ENCODE measurements at places on chromosomes 16 and 17.

- DNase-seq, result no peak
Measured at GRCh38 chr17:64126918-64127317, 3.0 kb downstream of the ERN1 start.

DNA sequence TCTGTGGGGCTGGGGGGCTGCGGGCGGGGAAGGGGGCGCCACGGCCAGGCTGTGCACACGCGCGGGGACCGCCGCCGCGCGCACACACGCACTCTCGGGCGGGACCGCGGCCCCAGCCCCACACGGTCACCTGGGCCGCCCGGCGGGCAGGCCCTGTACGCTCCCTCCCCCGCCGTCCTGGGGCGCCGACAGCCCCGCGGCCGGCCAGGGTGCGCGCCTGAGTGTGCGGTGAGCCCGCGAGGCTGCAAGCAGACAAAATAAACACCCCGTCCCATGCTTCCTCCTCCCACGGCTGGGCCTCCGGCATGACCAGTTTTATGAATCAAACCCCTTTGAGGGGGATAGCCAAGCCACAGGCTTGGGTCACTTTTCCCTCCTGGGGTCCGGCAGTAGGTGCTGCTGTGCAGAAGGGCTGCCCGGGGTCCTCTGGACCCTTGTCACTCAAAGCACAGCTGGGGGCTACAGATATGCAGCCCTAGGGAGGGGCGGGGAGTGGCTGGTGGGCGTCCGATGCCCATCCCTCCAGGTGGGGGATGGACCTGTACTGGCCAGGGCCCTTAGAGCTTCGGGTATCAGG is 441 bp downstream of the VASN start:
- DNase-seq, result peak; percentile 58

DNA sequence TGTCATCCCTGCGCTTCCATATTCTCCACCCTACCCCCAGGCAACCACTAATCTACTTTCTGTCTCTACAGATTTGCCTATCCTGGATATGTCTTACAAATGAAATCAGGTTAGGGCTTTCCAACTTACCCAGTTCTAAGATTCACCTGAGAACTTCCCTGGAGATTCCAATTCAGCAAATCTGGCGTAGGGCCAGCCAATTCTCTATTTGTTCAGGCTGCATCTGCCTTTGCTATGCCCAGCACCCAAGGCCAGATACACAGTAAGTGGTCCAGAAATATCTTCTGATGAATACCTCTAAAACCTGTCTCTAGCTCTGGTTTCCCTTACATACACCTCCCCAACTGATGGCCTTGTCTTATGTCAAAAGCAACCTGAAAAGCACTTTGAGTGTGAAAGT is 10.4 kb upstream of the CTCF start:
- DNase-seq, result no peak

GRCh38 chr17:63500543-63501390 is 22.4 kb upstream of the KCNH6 start:
- no peak for DNase-seq

DNA sequence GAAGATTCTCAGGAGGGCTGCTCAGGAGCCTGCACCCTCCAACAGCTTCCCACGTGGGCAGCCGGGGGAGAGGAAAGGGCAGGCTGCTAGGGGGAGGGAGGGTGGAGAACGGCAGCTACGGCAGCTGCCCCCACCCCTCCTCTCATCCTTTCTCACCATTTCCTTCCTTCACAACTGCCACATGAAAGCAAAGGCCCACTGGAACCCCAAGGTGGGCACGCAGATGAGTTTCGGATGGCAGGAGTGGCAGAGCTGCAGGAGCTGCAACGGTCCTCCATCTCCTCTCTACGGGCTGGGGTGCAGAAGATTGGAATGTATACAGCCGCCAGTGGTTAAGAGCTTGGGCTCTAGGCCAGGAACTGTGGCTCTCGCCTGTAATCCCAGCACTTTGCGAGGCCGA is 77.7 kb downstream of the GAS7 start:
- peak; percentile 35 for DNase-seq

GRCh38 chr17:75873587-75874322 is 4.6 kb downstream of the TRIM47 start:
- no peak for DNase-seq

- no peak for DNase-seq
Measured at GRCh38 chr17:66276328-66276937, 26.0 kb upstream of the PRKCA start.

GRCh38 chr17:72850410-72851118 is 241.9 kb downstream of the SLC39A11 start:
- no peak for DNase-seq

DNA sequence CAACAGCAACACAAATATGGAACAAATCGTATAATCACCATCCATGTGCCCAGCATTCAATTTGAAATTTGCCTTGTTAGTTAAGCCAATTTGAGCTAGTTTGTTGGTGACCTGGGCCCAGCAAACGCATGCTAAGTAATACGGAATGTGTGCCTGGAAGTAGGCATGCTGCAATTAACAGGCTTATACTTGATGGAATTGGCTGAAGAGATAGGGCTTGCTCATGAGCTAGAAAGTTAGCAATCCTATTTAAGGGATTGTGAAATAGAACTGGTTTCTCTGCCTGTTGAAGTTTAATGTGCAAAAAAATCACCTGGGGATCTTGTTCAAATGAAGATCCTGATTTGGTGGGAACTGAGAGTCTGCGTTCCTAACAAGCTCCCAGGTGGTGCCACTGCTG is 8.5 kb upstream of the LPO start:
- DNase-seq, result no peak

GRCh38 chr16:79980650-79981521 is 380.3 kb upstream of the MAF start:
- DNase-seq, result no peak

- DNase-seq, result no peak
Measured at GRCh38 chr16:16154281-16154951, 68.9 kb downstream of the ABCC6 start.

- no peak for DNase-seq
Measured at GRCh38 chr17:81053041-81053970, 18.4 kb downstream of the BAIAP2 start.

DNA sequence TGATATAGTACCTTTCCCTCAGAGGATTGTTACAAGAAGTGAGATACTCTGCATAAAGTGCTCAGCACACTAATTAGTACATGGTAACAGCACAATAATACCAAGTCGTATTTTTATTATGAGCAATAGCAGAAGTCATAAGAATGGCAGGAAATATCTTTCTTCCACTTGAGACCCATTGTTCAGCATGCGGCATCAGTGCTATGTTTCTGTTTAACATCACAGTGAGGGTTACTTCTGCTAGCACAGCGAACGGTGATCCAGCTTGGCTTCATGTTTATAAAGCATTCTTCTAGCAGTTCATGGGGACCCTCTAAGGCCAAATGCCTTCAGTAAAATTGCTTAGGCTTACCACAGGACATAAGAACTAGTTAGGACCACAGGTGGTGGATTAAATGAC is 83.1 kb downstream of the MYO1D start:
- no peak for DNase-seq

GRCh38 chr17:50297407-50297865 is 23.2 kb downstream of the TMEM92 start:
- peak; percentile 83 for DNase-seq

DNA sequence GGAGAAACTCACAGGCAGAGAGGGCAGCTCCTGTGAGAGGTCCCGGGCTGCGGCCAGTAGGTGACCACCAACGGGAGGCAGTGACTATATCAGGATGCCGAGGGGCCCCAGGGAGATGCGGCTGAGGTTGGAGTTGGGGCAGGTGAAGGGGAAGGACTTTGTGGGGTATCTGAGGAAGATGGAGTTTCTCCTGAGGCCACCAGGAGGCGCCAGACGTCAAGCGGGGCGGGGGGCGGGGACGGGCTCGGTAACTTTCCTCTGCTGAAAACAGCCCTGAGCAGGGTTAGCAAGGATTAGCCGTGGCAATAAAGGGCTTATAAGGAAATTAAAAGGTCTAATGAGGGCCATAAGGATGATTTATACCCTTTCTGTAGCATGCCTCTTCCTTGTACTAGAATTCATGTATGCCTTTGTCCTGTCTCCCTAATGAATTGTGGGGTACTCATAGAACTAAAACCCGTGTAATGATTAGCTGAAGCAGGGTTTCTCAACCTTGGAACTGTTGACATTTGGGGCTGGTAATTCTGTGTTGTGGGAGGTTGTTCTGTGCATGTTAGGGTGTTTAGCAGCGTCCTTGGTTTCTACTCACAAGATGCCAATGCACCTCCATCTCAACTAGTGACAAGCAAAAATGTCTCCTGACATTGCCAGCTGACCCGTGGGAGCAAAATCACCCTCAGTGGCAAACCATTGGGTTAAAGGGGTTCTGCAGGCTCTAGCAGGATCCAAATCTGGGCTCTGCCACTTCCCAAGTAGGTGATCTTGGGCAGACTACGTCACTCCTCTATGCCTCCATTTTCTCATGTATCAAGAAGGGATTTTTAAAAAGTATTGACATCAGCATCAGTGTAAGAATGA is 74.8 kb upstream of the GRIN2A start:
- DNase-seq, result peak; percentile 54

GRCh38 chr17:31888124-31888523 is 13.4 kb downstream of the UTP6 start:
- no peak for DNase-seq

DNA sequence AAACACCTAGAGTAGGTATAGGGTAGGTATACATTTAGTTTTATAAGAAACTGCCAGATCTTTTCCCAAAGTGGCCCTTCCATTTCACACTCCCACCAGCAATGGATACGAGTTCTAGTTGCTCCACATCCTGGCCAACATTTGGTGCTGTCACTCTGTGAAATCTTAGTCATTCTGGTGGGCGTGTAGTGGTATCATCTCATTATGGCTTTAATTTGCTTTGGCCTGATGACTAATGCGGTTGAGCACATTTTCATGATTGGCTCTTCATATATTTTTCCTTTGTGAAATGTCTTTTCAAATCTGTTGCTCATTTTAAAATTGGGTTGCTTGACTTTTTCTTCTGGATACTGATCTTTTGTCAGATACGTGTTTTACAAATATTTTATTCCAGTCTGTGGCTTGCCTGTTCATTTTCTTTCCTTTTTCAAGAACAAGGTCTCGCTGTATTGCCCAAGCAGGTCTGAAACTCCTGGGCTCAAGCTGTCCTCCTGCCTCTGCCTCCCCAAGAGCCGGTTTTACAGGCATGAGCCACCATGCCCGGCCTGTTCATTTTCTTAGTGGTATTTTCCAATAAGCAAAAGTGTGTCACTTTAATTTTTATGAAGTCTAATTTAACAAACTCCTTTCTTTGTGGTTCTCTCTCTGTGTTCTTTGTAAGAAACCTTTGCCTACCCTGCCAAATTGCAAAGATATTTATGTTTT is 192.4 kb downstream of the SEC14L1 start:
- DNase-seq, result no peak

DNA sequence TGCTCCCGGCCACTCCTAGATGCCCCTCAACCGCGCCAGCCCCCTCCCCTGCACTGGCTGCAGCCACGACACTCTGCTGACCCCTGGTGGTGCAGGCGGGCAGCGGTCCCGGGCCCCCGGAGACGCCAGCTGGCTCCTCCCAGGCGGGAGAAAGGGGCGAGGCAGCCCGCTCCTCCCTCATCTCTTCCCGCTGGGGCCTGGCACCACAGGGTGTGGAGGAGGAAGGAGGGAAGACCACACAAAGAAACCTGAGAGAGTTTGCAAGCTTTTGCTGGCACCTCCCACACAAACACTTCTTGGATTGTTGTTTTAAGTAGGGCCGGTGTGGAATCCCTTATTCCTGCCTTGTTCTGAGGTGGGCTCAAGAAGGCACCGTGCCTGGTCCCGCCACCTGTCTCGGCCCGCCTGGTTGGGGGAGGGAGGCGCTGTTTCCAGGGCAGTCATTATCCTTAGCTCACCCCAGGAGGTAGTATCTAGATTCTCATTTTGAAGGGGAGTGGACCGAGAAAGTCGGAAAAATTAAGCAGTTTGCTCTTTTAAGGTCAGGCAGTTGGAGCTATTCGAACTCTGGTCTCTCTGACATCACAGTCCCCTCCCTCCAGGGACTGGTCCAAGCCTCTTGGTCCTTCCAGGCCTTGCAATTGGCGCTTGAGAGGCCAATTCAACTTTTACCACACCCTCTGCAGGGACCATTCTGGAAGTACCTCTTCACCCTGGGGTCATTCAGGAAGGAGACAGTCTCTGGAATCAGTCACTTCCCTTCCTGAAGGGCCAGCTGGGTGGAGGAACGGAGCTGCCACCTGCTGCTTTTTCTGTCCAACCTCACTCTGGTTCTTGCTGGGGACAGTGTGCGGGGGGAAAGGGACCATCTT is 959 bp upstream of the ANKRD13B start:
- DNase-seq, result peak; percentile 96
